ENCODE measurements at places on chromosomes 2 and 18. TPM values are rescaled to one million over a fixed set of nuclear protein-coding genes. Genes with fewer than 3 reads are reported as not detected.
A peak's percentile ranks its signal among the peaks of the same experiment; 100 is the strongest.

Gene RESP18
- not detected for total RNA-seq

Gene SLC4A3
- total RNA-seq: 13.4 TPM

Gene CABLES1
- total RNA-seq: 8.8 TPM

Gene ADGRF3
- total RNA-seq: 0.56 TPM

Gene G6PC2
- not detected for total RNA-seq

Gene GBX2
- not detected for total RNA-seq

Gene EGR4
- not detected for total RNA-seq

Gene CD8B2
- total RNA-seq: not detected

Gene VWA3B
- total RNA-seq: not detected

Gene CHST9
- not detected for total RNA-seq

GRCh38 chr2:8594731-8595427, 87.0 kb upstream of the ID2 start:
- no peak for DNase-seq

- DNase-seq: no peak
Measured at GRCh38 chr18:26714739-26715138, 150.8 kb downstream of the AQP4 start.

- peak; percentile 42 for DNase-seq
Measured at GRCh38 chr2:120243211-120243610, 9.4 kb upstream of the RALB start.

DNA sequence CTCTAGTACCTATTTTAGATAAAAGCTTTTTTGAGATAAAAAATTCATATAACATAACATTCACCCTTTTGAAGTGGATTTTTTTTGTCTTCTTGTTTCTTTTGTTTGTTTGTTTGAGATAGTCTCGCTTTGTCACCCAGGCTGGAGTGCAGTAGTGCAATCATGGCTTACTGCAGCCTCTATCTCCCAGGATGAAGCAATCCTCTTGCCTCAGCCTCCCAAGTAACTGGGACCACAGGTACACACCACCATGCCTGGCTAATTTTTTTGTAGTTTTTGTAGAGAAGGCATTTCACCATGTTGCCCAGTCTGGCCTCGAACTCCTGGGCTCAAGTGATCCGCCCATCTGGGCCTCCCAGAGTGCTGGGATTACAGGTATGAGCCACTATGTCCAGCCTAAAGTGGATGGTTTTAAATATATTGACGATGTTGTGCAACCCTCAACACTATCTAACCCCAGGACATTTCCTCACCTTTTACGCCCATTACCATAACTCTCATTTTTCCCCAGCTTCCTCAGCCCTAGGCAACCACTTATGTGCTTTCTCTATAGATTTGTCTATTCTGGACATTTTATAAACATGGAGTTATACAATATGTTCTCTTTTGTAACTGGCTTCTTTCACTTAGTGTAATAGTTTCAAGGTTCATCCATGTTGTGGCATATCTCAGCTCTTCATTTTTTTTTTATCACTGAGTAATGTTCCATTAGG, 38.8 kb downstream of the CTIF start:
- DNase-seq: no peak

DNA sequence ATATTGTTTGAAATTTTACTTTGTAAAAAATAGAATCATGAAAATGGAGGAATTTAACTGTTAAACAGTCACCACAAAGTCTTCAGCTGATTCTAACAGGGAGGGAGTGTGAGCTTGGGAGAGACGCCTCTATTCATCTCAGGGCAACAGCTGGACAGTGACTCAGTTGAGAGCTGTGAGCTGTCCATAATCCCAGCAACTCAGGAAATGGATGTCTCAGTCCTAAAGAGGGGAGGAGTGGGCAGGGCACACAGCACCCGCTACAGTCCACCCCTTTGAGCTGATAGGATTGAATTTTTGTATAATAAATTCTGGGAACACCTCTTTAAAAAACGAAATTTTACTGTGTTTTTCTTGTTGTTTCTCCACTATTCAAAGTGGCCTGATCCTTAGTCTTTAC, 255.1 kb upstream of the THUMPD2 start:
- DNase-seq: peak; percentile 95

- no peak for DNase-seq
Measured at GRCh38 chr2:95377216-95378123, 25.0 kb upstream of the FAHD2A start.

- no peak for DNase-seq
Measured at GRCh38 chr2:171309455-171310286, 124.1 kb downstream of the METTL8 start.

GRCh38 chr2:406876-407275, 119.0 kb upstream of the ALKAL2 start:
- no peak for DNase-seq

DNA sequence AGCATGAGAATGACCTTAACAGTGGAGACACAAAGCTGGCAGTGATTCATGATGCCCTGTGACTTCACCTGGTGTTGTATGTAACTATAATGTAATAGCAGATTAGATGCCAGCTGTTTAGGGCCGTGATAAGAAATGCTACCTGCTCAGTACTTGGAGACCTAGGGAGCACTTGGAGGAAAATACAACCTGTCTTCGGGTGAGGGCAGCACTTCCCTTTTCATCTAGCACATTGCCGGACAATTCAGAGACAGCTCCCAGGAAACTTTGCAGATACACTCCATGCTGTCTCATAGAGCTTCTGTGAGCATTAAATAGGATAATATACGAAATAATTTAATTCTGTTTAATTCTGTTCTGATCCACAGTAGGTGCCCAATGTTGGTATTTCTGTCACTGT, 668.5 kb downstream of the TSN start:
- no peak for DNase-seq

DNA sequence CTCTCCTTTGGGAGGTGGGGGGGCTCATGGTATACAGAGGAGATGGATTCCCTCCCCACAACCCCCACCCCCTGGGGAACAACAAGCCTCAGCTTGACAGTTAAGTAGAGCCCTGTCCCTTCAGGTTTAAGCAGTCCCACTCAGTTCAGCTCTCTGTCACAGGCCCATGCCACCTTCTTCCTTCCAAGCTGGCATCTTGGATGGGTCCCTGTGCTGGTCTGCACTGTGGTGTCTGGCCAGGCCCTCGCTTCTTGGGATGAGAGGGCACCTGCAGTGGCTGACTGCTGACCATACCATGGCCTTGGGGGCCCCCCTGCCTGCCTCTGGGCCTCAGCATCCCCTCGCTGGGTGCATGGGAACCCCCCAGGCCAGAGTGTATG, 20.4 kb upstream of the GPR17 start:
- DNase-seq: no peak

GRCh38 chr2:132593171-132593570, 76.8 kb downstream of the LYPD1 start:
- no peak for DNase-seq

DNA sequence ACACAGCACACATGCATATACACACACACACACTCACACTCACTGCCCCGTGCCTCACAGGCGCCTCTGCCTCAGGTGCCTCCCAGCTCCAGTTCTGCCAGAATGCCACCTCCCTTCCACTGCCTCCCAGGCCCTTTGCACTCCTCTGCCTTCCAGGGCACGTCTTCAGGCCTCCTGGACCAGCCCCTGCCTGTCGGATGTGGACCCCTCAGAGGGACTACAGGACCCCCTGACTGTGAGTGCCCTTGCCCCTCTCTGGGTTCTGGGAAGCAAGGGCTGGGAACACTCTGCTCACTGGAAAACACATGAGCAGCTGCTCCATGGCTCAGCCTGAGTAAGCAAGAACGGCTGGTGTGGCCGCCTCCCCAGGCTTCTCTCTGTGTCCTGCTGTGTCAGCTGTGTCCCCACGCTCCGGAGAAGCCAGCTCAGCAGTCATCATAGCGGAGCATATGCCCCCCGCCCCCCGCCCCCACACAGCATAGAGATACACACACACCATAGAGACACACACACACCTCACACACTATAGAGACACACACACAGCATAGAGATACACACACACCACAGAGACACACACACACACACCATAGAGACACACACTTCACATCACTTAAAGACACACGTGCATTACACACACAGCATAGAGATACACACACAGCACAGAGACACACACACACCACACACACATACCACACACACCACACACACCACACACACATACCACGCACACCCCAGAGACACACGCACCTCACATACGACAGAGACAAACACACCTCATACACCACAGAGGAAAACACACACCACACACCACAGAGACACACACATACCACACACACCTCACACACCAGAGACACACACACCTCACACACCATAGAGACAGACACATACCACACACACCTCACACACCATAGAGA, 271.3 kb downstream of the CYRIA start:
- no peak for DNase-seq

- DNase-seq: no peak
Measured at GRCh38 chr2:168084288-168084687, 163.1 kb downstream of the STK39 start.

GRCh38 chr2:12071318-12071717, 324.9 kb downstream of the LPIN1 start:
- no peak for DNase-seq

- no peak for DNase-seq
Measured at GRCh38 chr2:232275670-232276069, 102.9 kb upstream of the ALPP start.

DNA sequence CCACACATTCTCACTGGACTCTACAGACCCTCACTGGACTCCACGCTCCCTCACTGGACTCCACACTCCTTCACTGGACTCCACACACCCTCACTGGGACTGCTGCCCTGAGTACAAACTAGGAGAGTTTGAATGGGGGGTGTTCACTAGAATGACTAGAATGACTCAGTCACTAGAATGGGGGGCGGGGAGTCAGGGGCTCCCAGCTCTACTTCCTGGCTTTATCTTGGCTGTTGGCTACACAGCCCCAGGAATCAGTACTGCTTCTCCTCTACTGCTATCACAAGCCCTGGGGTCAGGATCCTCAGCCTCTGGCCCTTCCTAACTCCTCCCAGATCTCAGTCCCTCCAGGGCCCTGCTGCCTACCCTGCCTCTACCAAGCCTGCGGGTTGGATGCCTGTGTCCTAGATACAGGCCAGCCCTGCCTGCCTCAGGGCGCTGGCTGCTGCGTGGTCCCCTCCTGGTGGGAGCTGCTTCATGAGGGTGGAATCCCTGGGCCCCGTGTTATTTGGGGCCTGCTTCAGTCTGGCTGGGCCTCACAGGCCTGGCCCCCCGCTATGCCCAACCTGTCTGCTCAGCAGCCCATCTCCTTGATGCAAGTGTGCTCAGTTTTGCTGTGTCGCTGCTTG, 7.8 kb downstream of the PTMA start:
- DNase-seq: no peak

GRCh38 chr2:239879423-239880084, 145.6 kb downstream of the NDUFA10 start:
- no peak for DNase-seq

DNA sequence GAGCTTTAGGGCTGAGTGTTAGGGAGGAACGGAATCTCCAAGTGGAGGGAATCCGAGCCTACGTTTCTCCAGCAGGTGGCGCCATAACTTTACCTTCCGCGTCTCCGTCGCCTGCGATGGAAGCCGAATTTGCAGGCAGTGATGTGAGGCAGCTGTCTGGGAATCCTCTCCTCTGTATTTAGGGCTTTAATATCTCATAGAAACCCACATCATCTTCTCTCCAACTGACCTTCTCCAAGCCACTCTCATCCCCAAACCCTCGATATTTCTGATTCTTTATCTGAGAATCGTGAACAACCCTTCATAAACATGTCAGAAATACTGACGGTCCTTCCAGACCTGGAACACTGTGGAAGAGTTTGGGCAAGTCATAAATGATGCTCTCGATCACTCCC, 27.5 kb downstream of the SIX2 start:
- peak; percentile 45 for DNase-seq

DNA sequence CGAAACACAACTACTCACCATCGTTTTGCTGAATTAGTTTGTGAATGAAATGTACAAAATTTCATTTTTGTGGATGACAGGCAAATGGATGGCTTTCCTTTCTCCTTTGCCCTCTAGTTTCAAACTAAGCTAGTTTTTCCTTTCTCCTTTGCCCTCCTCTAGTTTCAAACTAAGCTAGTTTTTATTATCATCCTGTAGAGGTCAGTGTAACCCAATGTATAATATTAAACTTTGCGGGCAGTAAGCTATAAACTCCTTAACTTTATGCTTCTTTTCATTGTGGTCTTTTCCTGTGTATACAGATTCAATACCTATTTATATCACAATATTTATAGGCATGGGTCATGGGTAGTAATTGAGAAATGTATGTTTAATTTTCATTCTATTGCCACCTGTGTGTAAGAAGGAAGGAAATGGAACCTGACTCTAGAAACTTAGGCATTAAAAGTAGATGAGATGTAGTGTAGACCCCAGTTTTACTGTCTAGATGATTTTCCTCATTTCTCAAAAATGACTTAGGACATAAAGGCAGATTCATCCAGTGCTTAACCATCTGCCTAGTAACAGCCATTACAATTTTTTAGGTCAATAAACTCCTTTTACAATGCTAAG, 58.1 kb downstream of the MAP3K19 start:
- peak; percentile 43 for DNase-seq

GRCh38 chr2:120398996-120399888, 53.3 kb downstream of the INHBB start:
- DNase-seq: no peak

DNA sequence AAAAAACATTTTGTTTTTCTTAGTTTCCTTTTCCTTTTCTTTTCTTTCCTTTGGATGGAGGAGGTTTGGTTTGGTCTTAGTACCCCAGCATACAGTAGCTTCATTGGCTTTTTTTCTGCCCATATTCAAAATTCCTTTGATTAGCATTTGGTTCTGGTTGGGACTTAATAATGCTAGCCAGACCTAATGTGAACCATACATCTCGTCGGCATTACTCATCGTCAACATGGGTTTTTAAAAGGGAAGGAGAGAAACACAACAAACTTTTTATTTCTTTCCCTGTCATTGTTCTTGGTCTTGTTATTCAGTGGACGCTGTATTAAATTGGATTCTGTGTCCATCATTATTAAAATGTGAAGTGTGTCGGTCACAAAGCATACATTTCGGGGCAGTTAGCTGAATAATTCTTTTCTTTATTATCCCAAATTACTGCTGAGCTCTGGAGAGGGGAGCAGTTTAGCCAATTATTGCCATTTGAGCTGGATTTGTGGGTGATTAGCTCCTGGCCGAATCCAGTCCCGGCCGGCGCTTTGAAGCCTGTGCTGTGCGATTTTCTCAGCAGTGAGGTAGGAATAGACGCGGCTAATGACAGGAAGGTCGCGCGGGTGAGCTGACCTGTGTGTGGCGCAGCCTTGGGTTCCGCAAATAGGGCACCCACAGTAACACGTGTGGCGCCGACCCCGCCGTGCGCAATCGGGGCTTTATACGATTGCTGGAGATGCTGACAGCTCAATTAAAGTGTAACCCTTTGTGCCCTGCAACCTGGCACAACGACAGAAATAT, 303.3 kb downstream of the GBX2 start:
- no peak for DNase-seq

DNA sequence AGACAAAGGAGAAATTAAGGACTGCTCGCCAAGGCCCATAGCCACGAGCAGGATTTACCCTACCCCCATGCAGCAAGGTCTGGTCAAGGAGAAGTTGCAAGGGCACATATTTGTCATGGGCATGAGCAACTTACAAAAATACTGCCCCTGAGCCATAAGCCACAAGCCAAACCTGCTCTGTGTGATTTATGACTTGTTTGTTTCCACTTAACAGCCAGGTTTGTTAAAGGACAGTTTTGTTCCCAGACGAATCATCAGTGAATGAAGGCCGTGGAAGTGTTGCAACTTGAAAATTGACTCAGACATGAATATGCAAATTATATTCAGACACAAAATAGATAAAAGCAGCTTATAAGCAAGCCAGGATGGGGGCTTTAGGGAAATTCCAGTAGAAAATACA, 31.3 kb upstream of the EVA1A start:
- peak; percentile 93 for DNase-seq
